Activated CD4-positive, alpha-beta T cell treated with anti-CD3 and anti-CD28 coated beads for 24 hours (primary cell): ENCODE measurements at places on chromosomes 2 and 18.

DNA sequence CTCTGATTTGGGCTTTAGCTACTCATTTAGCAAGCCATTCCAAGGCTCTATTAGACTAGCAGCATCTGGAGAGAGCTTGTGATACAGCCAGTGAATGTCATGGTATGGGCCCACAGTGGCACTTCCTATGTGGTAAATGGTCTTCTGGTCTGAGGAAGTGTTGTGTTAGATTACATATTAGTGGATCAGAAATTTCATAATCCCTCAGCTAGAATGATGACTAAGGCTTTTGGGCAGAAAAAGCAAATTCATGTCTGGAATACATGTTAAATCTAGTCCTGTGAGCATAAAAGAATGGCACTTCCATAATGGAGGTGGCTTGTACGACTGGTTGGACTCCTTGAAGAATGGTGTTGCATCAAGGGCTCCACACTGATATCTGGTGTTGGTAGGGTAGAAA, 436.8 kb upstream of the CWC22 start:
- DNase-seq: no peak

DNA sequence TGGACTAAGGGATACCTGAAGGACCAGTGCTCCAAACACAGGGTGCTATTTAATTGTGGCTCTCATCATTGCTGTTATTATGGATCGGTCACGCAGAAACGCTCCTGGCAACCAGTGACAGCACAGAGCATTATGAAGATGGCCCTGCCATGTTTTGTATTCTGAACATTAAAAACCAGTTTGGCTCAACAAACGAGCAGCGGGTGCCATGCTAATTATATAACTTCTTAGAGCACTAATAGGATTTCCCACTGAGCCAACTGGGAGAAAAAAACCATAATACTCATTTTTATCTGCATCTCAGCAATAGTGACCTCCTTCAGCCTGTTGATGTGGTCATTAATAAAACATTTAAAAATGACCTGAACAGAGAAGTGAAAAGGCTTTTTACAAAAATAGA, 212.8 kb downstream of the STK39 start:
- DNase-seq: no peak

- no peak for DNase-seq
Measured at GRCh38 chr18:5914016-5914415, 18.7 kb upstream of the TMEM200C start.

- DNase-seq: no peak
Measured at GRCh38 chr2:7119132-7119835, 202.1 kb downstream of the RNF144A start.

- no peak for DNase-seq
Measured at GRCh38 chr2:234033174-234033573, 17.3 kb upstream of the SPP2 start.

GRCh38 chr18:46158499-46158898, 54.3 kb downstream of the HAUS1 start:
- DNase-seq: no peak

DNA sequence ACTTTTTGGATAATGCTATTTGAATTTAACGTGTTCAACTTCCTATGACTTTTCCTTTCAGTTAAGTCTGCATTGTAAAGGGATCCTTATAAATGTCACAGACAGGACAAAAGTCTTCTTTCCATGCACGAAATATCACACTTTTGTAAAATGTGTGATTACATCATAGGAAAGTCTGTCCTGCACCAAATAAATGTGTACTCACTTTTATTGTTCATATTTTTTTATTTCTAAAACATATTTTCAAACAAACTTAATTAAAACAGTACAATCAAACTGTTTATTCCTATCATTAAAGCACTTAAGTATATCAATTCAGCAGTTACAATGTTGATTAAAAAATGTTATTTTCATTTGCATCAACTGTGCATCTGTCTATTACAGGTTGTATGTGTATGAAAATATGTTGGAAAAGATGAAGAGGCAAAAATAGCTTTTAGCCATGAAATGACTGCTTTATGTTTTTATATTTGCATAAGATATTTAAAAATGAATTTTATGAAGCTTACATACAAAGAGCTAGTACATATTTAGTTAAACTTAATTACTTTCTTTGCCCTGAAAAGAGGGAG, 105.6 kb downstream of the CSRNP3 start:
- DNase-seq: no peak

GRCh38 chr2:172436889-172437288, 9.5 kb downstream of the ITGA6 start:
- DNase-seq: no peak

GRCh38 chr18:6950641-6951040, 167.0 kb downstream of the LAMA1 start:
- no peak for DNase-seq

DNA sequence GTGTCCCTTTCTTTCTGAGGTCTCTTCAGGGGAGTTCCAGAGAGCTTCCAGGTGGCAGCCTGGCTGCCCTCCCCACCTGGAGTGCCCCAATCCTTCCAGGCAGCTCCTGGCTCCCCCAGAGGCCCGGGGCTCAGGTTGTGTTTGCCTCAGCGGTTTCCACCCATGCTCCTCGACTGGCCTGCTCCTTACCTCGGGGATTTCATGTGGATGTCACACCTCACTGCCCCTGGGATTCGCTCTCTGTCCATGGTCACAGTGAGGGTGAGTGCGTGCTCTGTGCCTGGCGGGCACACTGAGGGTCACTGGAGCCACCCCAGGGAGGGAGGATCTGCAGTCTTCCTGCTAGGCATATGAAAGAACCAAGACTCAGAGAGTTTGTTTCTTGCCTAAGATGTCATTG, 2.1 kb upstream of the TOGARAM2 start:
- DNase-seq: no peak

- no peak for DNase-seq
Measured at GRCh38 chr18:32734442-32734841, 38.4 kb downstream of the KLHL14 start.

DNA sequence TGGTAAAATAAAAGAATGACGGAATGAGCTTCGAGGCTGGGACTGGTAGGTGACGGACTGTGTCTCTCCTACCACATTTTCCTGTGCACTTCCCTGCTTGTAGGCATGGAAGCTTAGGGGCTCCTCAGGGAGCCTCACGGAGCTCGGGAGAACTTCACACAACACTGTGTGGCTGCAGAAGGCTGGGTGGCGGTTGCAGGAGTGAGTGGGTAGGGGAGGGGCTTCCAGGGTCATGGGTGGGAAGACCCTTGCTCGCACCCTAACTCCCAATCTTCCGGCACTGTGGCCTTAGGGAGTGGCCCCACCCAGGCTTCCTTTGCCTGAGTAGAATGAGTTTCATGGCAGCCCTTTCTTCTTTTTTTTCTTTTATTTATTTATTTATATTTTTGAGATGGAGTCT, 128.6 kb downstream of the INHBB start:
- DNase-seq: no peak

DNA sequence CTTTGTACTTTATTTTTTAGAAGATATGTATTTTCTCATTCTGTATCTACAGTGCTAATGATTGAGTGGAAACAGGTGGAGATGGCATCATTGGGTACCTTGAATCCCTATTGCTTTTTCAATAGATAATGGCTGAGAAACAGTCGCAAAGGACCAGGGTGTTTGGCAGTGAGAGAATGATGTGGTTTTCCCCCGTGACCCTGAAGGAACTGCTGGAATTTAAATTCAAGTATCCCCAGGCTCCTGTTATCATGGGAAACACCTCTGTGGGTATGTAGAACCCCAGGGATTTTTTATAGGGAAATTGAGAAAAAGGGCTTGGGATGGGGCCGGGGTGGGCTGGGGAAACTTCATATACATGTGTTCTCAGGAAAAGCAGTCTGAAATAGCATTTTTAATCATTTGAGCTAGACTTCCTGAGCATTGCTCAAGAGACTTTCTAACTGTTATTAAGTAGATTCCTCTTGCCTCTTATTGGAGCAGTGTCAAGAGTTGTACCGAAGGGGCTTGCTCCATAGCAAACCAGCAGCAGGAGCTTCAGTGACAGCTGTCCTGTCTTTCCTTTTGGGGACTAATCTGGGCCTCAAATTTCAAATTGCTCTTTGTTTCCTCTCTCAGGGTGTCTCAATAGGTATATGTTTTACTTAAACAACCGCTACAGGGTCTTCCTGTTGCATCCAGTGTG, 18.9 kb downstream of the AOX1 start:
- no peak for DNase-seq

- no peak for DNase-seq
Measured at GRCh38 chr2:50335433-50335832, 696.5 kb downstream of the NRXN1 start.

DNA sequence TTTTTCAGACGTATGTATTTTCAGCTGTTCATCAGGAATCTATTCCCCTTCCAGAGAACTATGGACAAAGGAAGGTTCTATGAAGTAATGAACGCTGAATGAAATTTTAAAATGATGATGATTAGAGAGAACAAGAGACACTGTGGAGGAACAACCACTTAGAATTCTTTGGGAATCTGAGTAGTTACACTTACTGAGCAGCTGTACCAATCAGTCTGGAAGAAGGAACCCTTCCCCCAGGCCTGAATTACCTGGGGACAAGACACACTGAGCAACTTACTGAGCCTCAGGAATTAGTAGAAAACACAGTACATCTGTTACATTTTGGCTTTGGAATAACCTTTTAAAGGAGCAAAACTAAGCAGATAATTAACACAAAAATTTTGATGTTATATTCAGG, 1.9 kb downstream of the MSTN start:
- no peak for DNase-seq

GRCh38 chr2:75560768-75561565, at the start of gene EVA1A:
EVA1A (minus strand) TSS chr2:75560939; CDS start chr2:75518140, 42,799 bp downstream.
- no peak for DNase-seq

DNA sequence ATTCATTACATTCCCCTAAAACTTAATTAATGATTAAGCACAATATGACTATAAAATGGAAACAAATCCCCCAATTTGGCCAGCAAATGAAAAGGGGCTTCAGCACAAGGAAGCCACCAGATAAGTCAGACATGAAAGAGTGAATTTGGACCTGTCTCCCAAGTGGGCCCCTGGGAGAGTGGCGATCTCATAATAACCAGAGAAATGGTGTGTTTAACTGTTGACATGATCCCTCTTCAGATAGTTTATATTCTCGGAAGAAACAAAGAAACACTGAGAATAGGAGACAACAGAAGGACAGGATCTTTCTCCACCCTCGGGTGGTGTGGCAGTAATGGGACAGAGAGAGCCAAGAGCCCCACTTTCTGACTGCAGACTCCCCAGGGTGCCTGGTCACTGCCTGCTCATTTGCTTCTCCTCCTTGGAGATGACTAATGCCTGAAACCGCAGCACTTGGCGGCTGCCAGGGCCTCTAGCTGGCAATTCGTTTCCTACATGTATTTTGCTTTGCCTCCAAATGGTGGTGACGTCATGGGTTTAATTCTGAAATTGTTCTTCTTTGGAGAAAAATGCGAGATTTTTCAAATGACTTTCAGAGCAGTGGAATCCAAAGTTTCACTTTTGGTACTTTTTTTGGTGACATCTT, 46.4 kb upstream of the SPP2 start:
- no peak for DNase-seq

DNA sequence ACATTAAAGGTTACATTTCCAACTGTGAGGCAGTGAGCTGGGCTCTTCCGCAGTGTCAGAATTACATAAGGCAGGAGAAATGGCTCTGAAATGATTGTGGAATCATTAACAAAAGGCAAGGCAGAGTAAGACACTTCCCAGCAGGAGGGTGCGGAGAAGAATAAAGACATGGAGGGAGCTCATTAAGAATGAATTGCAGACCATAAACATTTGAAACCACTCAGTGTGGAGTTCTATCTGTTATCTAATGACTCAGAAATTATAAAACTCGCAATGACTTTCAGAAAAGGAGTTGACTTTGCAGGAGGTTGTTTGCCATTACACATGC, 77.0 kb downstream of the SMIM21 start:
- no peak for DNase-seq

DNA sequence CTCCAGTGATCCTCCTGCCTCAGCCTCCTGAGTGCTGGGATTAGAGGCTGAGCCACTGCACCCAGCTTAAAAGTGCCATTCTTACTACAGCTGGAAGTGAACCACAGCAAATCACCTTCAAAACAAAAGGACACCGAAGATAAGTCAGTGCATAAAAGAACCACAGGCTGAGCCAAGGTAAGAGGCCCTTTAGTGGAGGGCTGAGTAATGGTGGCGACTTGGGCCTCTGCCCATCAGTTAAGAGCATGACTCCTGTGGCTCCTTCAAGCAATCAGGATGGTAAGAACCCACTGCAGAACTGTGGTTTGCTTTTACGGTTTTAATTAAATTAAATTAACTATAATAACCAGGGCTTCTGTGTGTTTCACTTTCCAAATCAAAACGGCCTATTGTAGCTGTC, 75.1 kb downstream of the CTAGE1 start:
- no peak for DNase-seq

DNA sequence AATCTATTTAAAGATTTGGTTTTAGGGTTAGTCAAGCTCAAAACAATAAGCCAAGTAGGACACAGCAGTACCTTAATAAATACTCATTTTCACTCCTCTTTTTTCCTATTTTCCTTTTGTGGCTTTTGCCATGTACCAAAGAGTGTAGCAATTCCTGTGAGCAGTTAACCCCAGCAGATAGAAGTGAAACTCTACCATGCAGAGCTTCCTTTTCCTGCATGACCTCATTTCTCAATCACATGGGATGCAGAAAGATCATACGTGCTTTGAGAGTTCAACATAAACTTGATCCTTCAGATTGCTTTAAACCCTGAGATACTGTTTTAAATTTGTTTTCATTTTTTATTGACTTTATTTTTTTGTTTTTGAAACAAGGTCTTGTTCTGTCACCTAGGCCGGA, 99.1 kb upstream of the ARHGAP15 start:
- DNase-seq: no peak

DNA sequence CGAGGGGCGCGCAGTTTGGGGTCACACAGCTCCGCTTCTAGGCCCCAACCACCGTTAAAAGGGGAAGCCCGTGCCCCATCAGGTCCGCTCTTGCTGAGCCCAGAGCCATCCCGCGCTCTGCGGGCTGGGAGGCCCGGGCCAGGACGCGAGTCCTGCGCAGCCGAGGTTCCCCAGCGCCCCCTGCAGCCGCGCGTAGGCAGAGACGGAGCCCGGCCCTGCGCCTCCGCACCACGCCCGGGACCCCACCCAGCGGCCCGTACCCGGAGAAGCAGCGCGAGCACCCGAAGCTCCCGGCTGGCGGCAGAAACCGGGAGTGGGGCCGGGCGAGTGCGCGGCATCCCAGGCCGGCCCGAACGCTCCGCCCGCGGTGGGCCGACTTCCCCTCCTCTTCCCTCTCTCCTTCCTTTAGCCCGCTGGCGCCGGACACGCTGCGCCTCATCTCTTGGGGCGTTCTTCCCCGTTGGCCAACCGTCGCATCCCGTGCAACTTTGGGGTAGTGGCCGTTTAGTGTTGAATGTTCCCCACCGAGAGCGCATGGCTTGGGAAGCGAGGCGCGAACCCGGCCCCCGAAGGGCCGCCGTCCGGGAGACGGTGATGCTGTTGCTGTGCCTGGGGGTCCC, at the start of gene ITGA4:
ITGA4 (plus strand) TSS at position 266 of the 620 bp plus-strand sequence; CDS start at position 535, 269 bp downstream.
- peak; percentile 77 for DNase-seq

DNA sequence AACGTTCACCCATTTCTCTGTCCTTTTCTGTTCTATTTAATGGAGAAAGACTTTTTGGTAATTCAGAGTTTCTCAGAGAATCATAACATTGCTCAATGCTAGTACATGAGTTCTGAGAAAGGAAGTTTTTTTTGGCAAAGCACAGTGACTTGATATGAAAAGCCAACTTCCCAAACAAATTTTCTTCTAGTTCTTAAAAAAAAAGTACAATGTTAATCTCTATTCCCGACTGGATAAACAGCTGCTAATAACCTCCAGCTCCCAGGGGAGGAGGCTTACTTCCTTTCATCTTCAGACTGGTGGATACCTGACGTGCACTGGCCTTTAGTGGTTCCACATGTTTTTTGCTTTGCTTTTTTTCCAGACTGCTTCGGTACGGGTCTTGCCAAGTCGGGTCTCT, 284.6 kb upstream of the CCDC68 start:
- DNase-seq: no peak
